ENCODE measurements at places on chromosomes 1 and 21.
A peak's percentile ranks its signal among the peaks of the same experiment; 100 is the strongest.

- DNase-seq = no peak
These were observed 18.1 kb downstream of the LHX4 start for GRCh38 chr1:180248176-180248575.

GRCh38 chr1:57632401-57632800 lies 208.5 kb upstream of the DAB1 start:
- no peak for DNase-seq

DNA sequence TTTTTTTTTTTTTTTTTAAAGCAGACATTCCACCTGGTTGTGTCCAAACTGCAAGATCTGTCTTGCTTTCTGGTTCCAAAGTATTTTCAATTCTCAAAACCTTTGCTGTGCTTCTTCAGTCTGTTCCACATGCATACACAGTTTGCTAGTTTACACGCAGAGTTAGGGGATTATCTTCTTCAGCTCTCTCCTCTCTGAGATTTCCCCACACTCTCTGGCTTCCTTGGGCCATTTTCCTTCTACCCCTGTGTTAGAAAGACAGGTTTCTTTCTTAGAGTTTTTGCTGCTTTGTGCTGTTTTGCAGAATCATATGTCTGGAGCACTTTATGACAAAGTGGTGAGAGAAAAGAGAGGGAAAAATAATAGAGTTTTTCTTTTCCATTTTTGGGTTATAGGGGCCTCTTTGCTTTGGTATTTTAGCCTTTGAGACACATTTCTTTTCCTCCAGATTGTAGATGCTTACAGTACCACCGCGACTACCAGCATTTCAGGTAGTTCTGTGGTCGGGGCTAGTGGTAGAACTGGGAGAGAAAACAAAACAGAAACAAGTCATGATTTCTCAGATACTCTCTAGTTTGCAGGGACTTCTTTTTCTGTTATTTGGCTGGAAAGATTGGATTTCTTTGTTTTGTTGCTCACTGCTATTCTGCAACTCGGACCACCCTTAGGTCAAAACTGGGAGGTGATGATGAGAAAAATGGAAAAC lies 66.3 kb downstream of the RABGAP1L start:
- DNase-seq = no peak

DNA sequence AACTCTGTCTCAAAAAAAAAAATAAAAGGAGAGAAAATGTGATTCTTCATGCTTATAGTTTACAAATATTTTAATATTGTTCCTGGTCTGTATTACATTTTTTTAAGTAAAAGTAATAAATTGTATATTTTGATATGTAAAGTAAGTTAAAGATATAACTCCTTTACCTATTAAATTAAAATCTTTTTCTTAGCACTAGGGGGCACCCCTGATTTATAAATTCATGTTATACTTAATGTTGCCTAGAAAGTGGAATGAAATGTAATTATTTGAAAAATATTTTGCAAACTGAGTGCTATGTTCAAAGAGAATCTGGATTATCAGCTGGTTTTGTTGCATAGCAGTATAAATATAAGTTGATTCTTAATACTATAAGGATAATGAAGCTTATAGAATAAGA lies 49.2 kb downstream of the RALGPS2 start:
- DNase-seq = no peak

GRCh38 chr1:164838786-164839185 lies 279.8 kb downstream of the PBX1 start:
- no peak for DNase-seq

- DNase-seq = no peak
These were observed 547 bp downstream of the FMO1 start for GRCh38 chr1:171248841-171249240.

GRCh38 chr1:225449261-225449660 lies 21.4 kb upstream of the LBR start:
- DNase-seq = no peak

- DNase-seq = peak; percentile 7
These were observed 77.0 kb downstream of the ZZZ3 start for GRCh38 chr1:77605246-77606026.

Measured in NCI-H510A (cell line).